ENCODE measurements at places on chromosomes 7 and 10. TPM values are rescaled to one million over a fixed set of nuclear protein-coding genes. Genes with fewer than 3 reads are reported as not detected.
A peak's percentile ranks its signal among the peaks of the same experiment; 100 is the strongest.

DNA sequence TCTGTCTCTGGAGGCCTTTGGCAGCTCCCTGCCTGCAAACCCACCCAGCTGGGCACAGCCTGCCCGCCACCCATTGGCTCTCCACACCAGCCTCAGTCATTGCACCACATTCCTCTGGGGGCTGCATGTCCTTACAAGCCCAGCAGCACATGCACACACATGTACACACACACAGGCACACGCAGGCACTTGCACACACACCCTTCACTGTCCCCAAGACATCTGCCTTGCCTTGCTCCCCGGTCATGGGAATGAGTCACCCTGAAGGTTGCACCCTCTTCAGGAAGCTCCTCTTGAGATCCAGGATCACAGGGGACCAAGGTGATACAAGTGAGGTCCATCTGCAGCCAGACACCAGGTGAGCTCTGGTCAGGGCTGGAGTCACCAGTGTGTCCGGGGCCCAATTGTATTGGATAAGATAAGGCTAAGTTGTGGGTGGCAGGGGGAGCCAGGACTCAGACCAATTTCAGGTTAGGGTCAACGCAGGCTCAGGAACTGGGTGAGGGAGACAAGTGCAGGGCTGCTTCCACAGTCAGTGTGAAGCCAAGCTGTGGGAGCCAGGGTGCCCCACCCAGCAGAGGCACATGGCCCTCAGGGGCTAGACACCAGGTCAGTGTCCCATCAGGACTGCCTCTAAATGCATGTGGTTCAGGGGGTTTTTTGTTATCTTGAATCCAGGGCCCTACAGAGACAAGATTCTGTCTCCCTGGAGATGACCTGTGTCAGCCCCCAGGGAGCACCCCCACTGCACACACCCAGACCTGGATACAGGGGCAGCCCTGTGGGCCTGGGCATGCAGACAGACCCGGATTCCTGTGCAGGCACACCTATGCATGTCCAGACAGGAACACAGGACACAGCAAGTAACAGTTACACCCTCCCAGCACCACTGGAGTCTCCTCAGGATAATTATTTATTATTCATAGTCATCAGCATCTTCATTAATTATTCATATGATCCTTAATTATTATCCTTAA, 33.8 kb downstream of the KCNH2 start:
- peak; percentile 50 for DNase-seq

- DNase-seq: no peak
These were observed 18.0 kb downstream of the PALD1 start for GRCh38 chr10:70496341-70497119.

DNA sequence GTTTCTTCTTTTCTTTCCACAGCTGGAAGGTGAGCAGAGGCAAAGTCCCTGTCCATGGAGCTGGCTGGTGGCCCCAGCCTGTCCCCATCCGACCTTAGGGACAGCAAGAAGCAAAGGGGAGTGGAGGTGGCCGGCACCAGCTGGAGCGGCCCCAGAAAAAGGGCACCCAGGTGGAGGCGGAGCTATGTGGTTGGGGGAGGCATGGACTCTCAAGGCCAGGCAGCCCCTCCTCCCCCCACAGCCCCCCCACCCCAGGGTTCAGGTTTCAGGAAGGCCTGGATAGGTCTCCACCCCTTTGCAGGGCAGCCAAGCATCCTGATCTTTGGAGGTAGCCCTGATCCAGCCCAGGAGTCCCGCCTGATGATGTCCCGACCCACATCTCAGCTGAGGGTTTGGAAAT, at the start of gene SSC4D:
SSC4D (minus strand) TSS at position 161 of the 400 bp plus-strand sequence. CDS start 5,258 bp downstream, outside the sequence.
- no peak for DNase-seq

DNA sequence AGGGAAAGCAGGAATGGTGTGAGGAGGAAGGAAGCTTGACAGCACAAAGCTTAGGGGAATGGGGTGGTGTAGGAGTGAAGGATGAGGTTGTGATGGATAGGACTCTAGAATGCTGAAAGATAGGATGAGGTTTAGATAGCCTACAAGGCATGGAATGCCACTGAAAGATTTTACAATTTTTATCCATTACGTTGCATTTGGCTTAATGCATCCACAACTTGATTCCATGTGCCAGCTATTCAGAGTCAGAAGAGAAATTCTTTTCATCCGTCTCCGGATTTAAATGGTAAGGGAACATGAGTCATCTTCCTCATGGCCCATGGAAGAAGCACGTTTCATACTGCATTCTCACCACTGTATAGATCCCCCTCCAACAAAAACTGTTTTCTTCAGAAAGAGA, 212.4 kb upstream of the BMPER start:
- no peak for DNase-seq

GRCh38 chr10:44801383-44802327, 109.5 kb upstream of the TMEM72 start:
- peak; percentile 98 for DNase-seq

GRCh38 chr7:140155428-140155827, 21.4 kb downstream of the KDM7A start:
- DNase-seq: no peak

GRCh38 chr10:43000651-43001426, 76.0 kb upstream of the RET start:
- no peak for DNase-seq

DNA sequence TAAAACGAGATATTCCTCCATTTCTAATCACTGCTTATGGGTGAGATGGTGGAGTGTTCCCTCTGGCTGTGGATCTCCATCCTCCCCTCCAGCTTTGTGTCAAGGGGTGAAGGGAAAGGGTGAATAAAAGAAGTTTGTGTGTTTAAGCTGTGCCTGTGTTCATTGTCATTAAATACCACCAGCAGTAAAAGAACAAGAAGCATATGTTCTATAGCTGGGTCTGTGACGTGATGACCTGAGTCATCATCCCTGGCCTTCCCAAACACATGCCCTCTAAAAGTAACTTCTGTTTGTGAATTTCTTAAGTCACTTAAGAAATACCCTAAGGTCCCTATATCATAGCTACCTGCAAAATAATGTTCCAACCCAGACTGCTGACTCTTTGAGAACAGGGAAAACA, 104.9 kb downstream of the PPP1R17 start:
- no peak for DNase-seq

DNA sequence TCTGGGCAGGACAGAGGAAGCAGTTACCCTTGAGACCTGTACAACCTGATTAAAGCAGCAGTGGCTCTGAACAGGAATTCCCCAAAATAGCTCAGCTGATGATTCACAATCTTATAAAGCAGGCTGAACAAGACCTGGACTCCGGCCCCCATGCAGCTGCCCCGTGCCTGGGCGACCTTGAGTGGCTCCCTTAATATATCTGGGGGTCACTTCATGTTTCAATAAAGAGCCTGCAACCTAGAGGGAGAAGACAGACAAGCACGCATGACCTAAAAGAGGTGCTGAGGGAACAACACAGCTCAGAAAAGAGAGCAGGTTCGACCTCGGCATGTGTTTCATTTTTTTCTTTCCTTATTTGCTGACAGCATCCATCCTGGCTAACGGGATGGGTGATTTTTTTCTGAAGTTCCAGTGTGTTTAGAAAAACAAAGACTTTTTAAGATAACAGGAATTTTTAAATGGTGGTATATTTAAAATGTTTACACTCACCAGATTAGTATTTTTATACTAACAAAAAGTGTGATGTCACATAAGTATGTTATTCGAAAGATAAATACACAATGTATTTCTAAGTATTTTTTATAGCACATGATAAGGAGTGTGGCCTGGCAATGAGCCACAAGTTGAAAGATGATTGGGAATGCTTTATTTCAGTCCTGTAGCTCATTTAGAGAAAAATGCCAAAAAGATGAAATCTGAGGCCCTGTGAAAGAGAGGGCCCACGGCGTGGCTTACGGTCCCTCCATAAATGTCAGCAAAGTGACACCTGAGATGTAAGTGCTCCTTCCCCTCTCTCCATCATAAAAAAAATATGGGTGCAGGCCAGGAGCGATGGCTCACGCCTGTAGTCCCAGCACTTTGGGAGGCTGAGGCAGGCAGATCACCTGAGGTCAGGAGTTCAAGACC, 161.3 kb downstream of the SLIT1 start:
- DNase-seq: peak; percentile 80

DNA sequence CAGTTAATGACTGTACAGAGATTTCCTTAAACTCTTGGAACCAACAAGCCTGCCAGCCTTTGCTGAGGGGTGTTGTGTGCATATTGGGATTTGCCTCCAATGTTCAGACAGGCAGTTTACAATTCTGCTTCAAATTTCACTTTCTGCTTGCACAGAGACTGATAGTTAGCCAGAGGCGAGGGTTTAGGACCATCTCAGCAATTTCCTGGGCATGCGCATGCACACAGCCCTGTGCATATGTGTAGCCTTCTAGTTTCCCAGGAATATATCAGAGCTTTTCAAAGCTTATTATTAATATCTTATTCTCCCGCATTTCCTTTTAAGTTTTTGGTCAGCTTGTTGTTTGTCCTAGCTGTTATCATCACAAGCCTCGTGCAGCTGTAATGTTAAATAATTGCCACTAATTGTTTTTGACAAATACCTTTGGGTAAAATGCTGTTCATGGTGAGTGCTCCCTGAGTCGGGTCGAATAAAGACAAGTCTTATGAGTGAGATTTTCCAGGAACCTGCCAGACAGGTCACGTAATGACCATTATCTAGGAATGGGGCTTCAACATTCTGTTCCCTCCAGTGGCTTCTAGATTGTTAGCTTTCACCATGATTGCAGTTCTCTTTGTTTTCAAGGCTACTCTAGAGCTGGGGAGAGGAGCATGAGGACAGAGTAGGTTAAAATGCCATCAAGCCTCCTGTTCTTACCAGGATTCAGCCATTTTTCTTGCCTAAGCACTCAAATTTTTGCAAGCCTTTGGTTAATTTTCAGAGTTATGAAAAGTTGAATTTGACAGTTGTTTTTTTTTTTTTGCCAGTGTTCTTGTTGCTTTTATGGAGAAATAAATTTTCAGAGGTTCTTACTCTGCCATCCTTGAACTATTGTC, 24.1 kb upstream of the DNAJC1 start:
- no peak for DNase-seq

GRCh38 chr7:155002411-155003091, 373 bp downstream of the PAXIP1 start:
- DNase-seq: peak; percentile 39

DNA sequence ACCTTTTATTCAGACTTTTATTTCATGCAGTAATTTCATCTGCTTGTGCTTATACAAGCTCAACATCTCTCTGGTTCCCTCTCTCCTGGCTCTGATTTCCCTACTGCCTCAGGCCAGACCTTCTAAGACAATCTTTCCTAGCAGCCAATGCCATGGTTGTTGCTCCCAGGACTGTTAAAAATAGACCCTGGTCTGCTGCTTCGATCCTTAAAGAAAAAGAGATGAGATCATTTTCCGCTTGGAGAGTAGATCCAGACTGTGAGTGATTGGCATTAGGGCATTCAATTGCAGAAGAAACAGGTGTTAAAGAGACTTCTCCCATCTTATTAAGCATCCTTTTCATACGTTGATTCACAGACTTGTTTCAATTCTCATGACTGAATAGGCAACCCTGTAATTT, 68.4 kb upstream of the ITGB1 start:
- no peak for DNase-seq

DNA sequence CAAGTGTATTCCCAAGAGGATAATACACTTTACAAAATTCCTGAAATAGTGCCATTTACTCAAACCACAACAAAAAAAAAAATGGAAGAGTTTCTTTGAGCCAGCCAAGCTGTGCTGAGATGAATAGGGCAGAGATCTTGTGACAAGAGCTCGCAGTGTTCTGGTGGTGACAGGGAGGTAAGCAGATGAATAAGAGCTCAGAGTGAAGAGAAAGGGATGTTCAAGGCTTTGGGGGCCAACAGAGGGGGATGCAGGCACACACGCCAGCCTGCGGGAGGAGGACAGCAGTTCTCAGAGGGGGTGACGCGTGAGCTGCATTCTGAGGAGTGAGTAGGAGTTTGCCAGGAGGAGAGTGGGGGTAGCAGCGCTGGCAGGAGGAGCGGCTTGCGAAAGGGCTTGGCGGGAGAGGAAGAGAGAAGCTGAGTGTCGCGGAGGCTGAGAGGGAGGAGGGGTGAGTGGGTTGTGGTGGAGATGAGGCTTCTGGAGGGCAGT, 194.4 kb upstream of the IMMP2L start:
- DNase-seq: peak; percentile 31

GRCh38 chr7:101845974-101846373, 28.5 kb downstream of the CUX1 start:
- DNase-seq: no peak

GRCh38 chr10:3786295-3787015, 1.4 kb upstream of the KLF6 start:
- peak; percentile 51 for DNase-seq

GRCh38 chr7:50266635-50267386, 37.7 kb upstream of the IKZF1 start:
- DNase-seq: no peak

DNA sequence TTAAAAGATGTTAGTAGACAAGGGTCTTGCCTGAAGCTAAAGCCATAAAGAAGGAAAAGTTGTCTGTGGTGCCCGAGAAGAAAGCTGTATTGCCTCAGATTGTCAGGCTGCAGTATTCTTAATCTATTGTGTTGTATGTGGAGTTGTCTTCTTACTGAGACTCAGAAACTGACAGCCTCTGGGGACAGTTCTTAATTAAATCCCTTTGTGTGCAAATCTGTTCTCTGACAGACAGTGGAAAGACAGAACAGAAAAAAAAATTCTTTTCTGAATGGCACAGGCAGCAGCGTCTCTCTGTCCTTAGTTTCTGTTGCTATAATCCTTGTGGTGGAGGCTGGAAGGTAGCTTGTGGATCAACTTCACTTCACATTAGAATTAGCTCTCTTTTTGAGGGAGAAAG, 16.8 kb downstream of the VWC2 start:
- no peak for DNase-seq

- peak; percentile 71 for DNase-seq
These were observed 8.1 kb downstream of the SKIDA1 start for GRCh38 chr10:21517134-21518031.

- DNase-seq: peak; percentile 69
These were observed 945 bp upstream of the RHEB start for GRCh38 chr7:151520419-151521261.

GRCh38 chr7:157488281-157488680, 151.5 kb downstream of the DNAJB6 start:
- DNase-seq: no peak

GRCh38 chr7:82376739-82377138, 66.8 kb downstream of the CACNA2D1 start:
- no peak for DNase-seq

DNA sequence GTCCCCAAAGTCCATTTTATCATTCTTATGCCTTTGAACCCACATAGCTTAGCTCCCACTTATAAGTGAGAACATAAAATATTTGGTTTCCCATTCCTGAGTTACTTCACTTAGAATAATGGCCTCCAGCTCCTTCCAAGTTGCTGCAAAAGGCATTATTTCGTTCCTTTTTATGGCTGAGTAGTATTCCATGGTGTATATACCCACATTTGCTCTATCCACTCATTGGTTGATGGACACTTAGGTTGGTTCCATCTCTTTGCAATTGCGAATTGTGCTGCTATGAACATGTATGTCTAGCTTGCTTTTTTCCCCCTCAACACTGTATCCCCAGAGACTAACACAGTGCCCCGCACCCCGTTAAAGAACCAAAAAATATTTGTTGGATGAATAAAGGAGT, 670 bp upstream of the CAPZA2 start:
- DNase-seq: no peak

RBM20 gene
- 0.55 TPM for total RNA-seq

ACSM6 gene
- total RNA-seq: not detected

CROT gene
- total RNA-seq: 16.5 TPM

P4HA1 gene
- total RNA-seq: 44.6 TPM

TRRAP gene
- total RNA-seq: 29.4 TPM

GBF1 gene
- total RNA-seq: 35.4 TPM

RBP3 gene
- not detected for total RNA-seq

Measured in adrenal gland (tissue), 19 donors.